NCI-H524 treated with DMSO at 0.1 percent for 48 hours (cell line): ENCODE measurements at places on chromosomes 6 and 20.
A peak's percentile ranks its signal among the peaks of the same experiment; 100 is the strongest.

- no peak for DNase-seq
Measured at GRCh38 chr6:157143890-157144798, 179.2 kb downstream of the TMEM242 start.

DNA sequence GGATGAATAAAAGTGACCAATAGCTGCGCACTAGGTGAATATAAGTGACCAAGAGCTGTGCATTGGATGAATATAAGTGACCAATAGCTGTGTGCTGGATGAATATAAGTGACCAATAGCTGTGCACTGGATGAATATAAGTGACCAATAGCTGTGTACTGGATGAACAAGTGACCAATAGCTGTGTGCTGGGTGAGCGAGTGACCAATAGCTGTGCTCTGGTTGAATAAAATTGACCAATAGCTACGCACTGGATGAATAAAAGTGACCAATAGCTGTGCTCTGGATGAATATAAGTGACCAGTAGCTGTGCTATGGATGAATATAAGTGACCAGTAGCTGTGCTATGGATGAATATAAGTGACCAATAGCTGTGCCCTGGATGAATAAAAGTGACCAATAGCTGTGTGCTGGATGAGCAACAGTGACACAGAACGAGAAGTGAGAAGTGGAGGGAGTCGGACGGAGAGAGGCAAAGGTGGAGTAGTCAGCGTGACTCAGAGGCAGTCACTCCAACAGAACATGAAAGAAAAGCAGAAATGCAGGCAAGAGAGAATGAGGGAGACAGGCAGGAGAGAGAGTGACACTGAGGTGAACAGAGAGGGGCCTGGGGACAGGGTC lies 38.5 kb downstream of the RBM38 start:
- DNase-seq, result no peak

DNA sequence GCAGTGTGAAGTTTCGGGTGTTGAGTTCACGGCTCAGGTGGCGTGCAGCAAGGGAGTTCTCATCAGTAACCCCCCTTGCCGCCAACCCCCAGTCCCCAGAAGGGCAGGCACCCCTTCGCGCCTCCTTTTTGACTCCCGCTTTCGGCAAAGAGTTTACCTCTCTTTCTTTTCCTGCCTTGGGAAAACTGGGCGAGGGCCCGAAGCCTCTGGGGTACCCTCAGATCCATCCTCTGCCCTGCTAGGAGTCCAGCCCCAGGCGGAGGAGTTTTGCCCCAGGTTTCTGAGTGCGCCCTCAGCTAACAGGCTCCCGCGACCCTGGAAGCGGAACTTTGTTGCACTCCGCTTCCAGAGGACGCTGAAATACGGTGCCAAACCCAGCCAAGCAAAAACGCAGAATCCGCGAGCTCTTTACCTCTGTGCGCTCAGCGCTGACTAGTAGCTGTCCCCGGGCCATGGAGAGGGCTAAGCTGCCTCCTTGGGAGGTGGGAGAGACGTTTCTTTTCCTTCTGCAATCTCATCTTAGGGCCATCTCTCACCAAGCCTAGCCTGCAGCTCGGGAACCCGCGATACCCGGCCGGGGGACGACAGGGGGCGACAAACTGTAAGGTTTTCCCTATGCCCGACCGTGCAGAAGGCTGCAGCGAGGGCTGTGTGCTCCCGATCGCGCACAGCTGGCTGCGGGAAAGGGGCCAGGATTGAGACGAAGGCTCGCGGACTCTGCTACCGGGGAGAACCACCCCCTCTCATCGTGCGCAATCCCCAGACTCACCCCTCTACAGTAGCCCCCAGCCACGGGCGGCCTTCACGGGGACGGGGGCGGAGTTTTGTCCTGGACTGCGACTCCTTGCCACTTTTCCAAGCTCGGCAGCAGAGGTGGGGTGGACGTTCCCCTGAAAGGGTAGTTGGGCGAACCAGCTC lies 2.7 kb upstream of the PAX1 start:
- DNase-seq, result peak; percentile 4

DNA sequence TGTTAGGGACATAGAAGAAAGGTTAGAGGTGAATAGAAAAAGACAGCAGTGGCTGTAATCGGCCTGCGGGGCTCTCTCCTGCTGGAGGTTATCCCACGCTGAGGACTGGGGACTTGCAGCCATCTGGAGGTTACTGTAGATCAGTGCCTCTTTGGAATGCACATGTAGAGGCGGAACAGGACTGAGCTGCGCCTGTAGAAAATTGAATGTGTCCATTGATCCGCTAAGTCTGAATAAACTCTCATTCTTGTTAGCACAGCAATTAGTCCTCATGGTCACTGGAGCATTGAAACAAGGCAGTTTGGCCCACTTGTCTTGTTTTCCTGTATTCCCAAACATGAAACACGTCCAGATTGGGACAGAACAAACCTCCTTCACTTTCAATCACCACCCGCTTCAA lies 46.3 kb upstream of the F13A1 start:
- DNase-seq, result no peak

DNA sequence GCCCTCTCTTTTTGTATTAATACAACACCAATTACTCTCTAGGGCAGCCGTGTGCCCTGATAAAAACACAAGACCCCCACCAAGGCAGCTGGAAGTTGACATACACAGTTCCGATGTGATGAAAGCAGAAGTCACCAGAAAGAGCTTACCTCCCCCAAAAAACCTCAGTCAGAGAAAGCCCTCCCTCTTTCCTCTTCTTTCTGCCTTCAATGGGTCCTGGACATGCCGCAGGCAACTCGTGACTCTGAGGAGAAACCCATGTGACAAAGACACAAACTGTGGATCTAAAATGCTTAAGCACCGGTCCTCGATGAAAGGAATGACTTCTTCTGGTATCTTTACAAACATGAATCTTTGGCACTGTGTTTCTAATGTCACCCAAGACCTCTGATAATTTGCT lies 117.7 kb upstream of the CCDC28A start:
- DNase-seq, result no peak

GRCh38 chr20:62239278-62239879 lies 1.1 kb downstream of the OSBPL2 start:
- DNase-seq, result no peak

GRCh38 chr20:23143098-23143497 lies 57.0 kb upstream of the CD93 start:
- DNase-seq, result no peak

GRCh38 chr6:49635978-49636712 lies 494 bp downstream of the RHAG start:
- no peak for DNase-seq

DNA sequence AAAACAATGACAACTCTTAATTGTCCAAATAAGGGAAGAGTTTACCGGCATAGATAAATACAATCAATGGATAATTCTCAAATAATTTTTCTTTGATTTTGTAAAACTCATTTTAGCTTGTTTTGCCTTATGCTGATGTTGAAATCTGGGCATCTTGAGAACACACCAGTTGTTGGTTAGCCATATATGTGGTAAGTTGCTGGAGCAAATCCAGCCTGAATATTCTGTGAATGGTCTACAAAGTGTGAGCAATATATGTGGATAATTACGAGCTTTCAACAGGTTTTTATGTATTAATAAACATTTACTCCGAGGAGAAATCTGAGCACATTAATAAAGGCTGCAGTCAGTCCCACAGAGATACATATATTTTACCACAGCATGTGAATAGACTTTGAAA lies 423.6 kb downstream of the BCKDHB start:
- DNase-seq, result no peak

GRCh38 chr6:100366419-100366818 lies 98.3 kb downstream of the SIM1 start:
- DNase-seq, result no peak

GRCh38 chr6:170134471-170135440 lies 156.1 kb downstream of the DLL1 start:
- no peak for DNase-seq
